ENCODE measurements at places on chromosomes 16 and 17.

DNA sequence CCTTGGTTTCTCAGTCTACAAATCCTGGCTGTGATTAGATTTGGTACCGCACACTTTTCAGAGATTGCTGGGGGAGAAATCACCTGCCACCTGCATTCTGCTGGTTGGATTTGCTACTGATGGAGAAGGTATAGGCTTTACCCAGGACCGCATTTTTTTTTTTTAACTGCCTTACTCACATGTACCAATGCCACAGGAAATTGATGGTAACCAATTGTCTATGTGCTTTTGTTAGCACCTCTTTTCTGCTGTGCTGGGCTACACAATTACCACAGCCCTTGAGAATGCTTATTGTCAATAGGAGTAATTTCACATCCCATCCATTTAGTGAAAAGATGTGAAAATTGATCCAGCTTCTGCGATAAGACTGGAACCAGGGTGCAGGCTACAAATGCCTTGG is 74.4 kb upstream of the TANC2 start:
- no peak for DNase-seq

GRCh38 chr16:11034481-11034931 is 90.1 kb downstream of the CLEC16A start:
- DNase-seq: no peak

GRCh38 chr16:77589071-77589765 is 133.1 kb upstream of the NUDT7 start:
- no peak for DNase-seq

GRCh38 chr17:57645950-57646665 is 99.0 kb downstream of the CCDC182 start:
- no peak for DNase-seq

DNA sequence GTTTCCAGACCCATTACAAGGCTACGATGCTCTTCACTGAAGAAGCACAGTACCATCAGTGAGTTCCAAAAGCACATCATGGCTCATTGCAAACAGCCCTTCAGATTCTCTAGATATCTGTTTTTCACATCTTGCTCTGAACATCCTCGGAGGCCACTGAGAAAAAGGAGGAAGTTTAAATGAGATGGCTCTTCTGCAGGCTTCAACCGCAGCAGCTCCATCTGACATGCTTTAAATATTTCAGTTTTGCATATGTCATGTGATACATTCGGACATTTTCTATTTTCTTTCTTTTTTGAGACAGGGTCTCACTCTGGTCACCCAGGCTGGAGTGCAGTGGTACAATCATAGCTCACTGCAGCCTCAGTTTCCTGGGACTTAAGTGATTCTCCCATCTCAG is 396.8 kb downstream of the NPIPA8 start:
- no peak for DNase-seq

DNA sequence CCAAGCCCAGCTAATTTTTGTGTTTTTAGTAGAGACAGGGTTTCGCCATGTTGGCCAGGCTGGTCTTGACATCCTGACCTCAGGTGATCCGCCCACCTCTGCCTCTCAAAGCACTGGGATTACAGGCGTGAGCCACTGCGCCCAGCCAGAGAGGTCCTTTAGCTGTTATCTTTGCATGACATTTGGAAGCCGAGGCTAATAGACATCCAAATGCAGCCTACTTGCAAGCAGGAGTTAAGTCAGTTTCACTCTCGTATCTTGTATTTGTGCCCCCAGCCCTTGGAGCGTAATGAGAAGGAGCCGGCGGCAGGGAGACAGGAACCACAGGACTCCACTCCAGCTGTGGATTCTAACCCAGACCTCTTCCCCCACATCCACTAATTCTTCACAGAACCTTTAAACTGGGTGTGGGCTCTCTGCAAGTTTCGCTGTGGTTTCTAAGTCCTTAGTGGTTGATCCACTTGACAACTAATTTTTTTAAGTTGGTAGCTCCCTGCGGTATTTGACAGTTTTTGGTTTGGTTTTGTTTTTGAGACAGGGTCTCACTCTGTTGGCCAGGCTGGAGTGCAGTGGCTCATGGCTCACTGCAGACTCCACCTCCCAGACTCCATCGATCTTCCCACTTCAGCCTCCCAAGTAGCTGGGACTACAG is 3.1 kb upstream of the CYTH1 start:
- DNase-seq: no peak

- no peak for DNase-seq
Measured at GRCh38 chr17:41048441-41048840, 1.3 kb upstream of the KRTAP2-1 start.

- DNase-seq: no peak
Measured at GRCh38 chr17:44887971-44888954, 11.0 kb downstream of the EFTUD2 start.

DNA sequence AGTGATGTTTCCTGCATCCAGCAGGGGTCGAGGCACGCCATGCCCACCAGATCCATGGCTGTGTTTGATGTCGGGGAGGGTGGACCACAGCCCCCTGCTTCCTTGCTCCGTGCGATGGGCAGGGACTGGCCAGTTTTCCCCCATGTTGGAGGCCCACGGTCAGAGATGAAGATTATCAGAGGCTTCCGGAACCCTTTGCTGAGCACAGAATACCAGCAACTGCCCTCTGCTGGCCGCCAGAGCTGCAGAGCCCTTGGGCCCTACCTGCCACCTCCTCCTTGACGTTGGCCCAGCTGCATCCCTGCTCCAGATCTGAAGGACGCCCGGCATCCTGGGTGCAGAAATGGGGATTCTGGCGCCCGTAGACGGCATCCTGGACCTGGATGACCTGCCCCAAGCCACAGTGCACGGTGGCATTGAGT is 23.7 kb upstream of the BCO1 start:
- no peak for DNase-seq

DNA sequence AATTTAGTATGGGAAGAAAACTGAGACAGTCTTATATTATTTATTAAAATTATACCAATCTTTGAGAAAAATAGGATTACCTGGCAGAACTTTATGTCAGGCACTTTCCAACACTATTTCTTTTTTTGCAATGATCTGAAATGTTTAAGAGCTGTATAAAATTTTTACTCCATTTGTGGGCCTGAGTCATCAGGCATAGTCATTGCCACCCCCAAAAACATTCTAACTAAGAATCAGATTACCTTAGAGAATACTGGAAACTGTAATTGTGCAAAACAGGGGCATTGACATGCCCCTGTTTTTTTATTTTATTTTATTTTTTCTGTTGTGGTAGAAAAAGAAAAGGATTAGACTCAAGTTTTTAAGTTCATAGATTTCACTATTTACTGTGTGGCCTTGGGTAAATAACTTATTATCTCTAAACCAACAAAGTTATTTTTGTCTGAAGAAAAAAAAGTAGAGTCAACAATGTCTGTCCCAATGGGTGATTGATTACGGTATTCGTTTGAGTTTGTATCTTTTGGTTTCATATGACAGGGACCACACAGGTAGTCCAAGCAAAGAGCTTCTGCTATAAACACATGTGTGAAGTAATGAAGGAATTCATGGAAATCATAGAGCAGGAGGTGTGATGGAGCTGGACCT is 24.6 kb downstream of the VAT1L start:
- no peak for DNase-seq

DNA sequence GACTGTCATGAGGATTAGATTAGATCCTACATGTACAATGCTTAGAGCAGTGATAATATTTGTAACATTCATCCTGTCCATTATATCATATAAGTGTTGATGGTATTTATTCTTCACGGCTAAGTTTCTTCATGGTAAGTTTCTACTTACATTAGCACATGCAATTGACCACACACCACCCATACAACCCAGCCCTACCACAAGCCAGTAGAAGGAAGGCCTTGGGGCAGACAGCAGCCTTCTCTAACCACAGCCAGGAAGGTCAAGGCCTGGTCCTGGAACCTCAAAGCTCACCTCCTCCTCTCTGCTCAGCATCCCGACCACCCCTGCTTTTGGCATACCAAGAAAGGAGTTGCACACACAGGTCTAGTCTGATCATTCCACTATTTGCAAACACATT is 245.2 kb upstream of the SDK2 start:
- DNase-seq: no peak

GRCh38 chr17:38751144-38751807 is 1.3 kb upstream of the PSMB3 start:
- no peak for DNase-seq

DNA sequence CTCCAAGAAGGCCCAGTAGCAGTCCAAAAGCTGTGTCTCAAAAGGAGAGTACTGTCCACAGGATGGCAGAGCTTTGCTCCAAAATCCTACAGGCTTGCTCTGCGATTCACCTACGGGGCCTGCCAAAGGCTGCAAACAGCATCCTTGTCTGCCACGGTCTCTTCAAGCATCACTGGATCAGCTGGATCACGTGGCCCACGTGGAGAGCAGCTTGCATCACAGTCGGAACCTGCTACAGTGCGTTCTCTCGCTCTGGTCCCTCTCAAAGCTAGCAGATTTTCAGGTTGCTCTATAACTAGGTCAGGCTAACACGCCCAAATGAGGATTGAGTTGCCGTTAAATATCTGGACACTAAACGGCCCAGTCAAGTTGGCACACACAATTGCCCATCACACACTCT is 8.4 kb upstream of the TIMM22 start:
- no peak for DNase-seq

GRCh38 chr16:85301231-85301630 is 189.0 kb upstream of the CIBAR2 start:
- DNase-seq: no peak

- no peak for DNase-seq
Measured at GRCh38 chr16:84369105-84369504, 767 bp downstream of the ATP2C2 start.

GRCh38 chr16:54808890-54809289 is 121.8 kb upstream of the IRX5 start:
- DNase-seq: no peak

- no peak for DNase-seq
Measured at GRCh38 chr17:10099051-10099571, 99.3 kb downstream of the GAS7 start.

DNA sequence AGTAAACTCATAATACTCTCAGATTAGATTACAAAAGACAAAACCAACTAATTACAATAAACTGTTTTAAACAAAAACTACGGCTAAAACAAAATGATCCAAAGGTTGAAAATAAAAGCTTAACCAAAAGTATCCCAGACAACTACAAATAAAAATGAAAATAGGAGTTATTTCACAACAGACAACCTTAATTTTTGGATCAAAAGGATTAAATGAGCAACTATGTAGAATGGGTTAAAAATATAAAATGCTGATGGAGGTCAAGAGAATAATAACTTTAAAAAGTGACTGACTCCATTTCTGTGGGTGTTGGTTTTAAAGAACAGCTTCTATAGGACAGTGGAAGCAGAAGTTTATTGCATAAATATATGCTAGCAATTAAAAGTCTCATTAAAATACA is 28.6 kb downstream of the METTL16 start:
- DNase-seq: no peak

DNA sequence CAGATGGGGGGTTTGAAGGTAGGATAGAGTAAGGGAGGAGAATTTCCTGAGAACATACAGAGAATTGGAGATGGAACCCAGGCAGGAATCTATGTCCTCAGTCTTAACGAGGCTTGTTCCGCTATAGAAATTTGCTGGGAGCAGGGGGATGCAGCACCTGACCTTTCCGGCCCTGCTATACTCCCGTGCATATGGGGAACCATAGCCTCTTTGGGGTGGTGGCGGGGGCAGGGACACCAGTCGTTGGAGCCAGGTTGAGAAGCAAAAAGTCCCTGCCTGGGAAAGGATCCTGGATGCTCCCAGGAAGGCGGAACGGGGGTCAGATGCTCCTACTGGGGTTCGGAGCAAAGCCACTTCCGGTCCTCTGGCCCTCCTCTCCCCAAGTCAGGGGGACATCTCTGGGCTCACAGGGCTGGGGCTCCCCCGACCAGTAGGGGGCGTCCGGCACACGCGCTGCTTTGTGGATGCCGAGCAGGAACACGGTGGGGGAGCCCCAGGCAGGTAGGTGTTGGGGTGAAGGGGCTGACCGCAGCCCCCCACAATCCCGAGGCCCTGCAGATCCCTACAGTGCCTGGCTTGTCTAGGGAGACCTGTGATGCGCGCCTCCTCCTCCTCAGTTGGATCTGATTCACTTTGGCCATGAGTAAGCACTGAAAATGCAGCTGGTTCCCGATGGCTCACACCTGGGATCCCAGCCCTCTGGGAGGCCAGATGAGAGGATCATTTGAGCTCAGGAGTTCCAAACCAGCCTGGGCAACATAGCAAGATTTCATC is 15.5 kb upstream of the TFAP4 start:
- peak; percentile 62 for DNase-seq

DNA sequence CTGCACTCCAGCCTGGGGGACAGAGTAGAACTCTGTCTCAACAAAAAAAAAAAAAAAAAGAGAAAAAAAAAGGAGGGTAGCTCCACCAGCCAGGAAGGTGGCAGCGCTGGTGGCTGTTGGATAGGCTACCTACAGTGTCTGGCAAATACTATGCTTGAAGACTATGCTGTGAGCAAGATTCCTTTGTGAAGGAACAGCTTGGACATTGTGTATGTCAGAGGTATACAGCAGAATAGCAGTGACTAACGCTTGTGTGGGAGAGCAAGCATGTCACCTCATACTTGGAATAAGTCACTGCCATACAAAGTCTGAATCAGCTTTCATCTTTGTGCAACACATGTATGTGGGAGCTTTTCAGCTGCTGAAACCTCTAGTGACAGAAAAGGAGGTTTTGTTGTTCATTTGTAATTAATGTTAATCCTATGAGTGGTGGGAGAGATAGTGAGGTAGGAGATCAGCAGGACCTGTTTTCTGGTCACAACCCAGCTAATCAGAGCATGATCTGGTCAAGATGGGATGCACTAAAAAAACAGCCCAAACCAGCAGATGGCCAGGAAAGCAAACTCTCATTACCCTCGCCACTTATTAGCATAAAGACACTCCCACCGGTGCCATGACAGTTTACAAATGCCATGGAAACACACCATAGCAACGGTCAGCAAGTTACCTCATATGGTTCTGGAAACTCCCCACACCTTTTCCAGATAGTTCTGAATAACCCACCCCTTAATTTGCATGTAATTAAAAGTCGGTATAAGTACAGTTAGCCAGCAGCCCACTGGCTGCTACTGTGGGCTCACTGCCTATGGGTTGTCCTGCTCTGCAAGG is 6.8 kb upstream of the ITGAD start:
- no peak for DNase-seq

- no peak for DNase-seq
Measured at GRCh38 chr16:58495521-58496331, 4.2 kb upstream of the NDRG4 start.

GRCh38 chr17:57649731-57650484 is 95.2 kb downstream of the CCDC182 start:
- DNase-seq: no peak

GRCh38 chr17:54947396-54947795 is 21.1 kb downstream of the COX11 start:
- DNase-seq: no peak

DNA sequence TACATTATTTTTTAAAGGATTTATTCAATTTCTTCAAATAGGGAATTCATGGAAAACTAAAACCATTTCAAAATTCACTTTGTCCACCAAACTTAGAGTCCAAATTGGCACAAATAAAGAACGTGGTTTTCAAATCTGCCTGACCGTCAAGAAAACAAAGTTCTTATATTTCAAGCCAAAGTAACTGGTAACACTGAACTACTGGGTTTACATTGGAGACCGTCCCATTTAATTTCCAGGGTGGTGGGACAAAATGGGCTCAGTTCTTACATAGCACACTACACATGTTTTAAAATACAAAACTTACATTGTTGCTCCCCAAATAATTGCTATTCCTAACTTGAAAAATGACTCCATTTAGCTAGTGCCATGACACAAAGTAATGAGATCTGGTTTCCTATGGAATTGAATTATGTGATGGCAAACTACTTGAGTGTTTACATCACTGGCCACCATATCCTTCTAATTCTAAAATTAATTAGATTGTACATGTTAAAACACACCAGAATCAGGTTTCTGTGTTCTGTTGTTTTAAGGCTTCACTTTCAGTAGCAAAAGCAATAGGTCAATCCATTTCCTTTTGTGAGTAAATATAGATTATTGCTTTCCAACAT is 6.5 kb downstream of the PSME3IP1 start:
- DNase-seq: no peak

All from activated CD4-positive, CD25-positive, alpha-beta regulatory T cell treated with anti-CD3 and anti-CD28 coated beads, Interleukin-2, amount 50 U/mL, for 16 hours (primary cell).